ENCODE measurements at places on chromosomes 2 and 18.

GRCh38 chr2:53933329-53933728 is 37.5 kb downstream of the PSME4 start:
- no peak overlapping the region for H3K27ac ChIP-seq
- H3K4me3 ChIP-seq: no peak overlapping the region
- no peaks in the 10 kb centered on the region for H3K27me3 ChIP-seq
- no peak for DNase-seq
- H3K4me1 ChIP-seq: peaks cover 5% of the 10 kb centered on the region

GRCh38 chr2:58992062-58992706 is 751.1 kb upstream of the FANCL start:
- no peak overlapping the region for H3K4me3 ChIP-seq
- no peaks in the 10 kb centered on the region for H3K36me3 ChIP-seq
- H3K27ac ChIP-seq: no peak overlapping the region
- DNase-seq: no peak
- H3K4me1 ChIP-seq: no peaks in the 10 kb centered on the region
- no peaks in the 10 kb centered on the region for H3K27me3 ChIP-seq

GRCh38 chr2:10584242-10584753 is 105.5 kb downstream of the NOL10 start:
- DNase-seq: no peak
- H3K27me3 ChIP-seq: no peaks in the 10 kb centered on the region
- peaks cover 55% of the 10 kb centered on the region for H3K36me3 ChIP-seq
- no peak overlapping the region for H3K27ac ChIP-seq
- H3K4me3 ChIP-seq: no peak overlapping the region

- no peak overlapping the region for H3K27ac ChIP-seq
- no peaks in the 10 kb centered on the region for H3K36me3 ChIP-seq
- DNase-seq: no peak
- no peaks in the 10 kb centered on the region for H3K4me1 ChIP-seq
Measured at GRCh38 chr2:180056367-180057118, 49.4 kb upstream of the CWC22 start.

GRCh38 chr2:200962811-200963123 is 693 bp downstream of the ORC2 start:
- H3K4me3 ChIP-seq: peak overlapping the region; percentile 96
- peak overlapping the region; percentile 86 for H3K27ac ChIP-seq
- peaks cover 49% of the 10 kb centered on the region for H3K4me1 ChIP-seq

- H3K27me3 ChIP-seq: peaks cover 6% of the 10 kb centered on the region
- DNase-seq: no peak
- no peak overlapping the region for H3K4me3 ChIP-seq
Measured at GRCh38 chr2:32865399-32866068, 81.2 kb upstream of the LTBP1 start.

DNA sequence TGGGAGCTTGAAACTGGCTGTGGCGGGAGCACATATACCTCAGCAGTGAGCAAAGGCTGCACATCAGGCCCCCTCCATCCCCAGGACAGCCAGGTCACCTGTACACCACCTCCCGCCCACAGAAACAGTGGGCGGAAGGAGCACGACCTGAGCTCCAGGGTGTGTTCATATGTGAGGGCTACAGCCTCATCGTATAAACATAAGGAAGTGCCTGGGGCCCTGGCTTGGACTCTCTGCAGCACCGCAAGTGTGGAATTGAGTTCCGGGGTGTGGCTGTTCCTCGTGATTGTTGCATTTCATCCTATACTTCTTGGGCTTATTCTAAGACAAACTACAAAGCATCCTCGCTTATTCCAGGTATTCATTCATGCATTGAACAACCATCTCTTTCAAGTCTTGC is 60.1 kb upstream of the TPO start:
- no peaks in the 10 kb centered on the region for H3K4me1 ChIP-seq
- H3K27me3 ChIP-seq: peaks cover 3% of the 10 kb centered on the region
- H3K36me3 ChIP-seq: no peaks in the 10 kb centered on the region
- no peak overlapping the region for H3K27ac ChIP-seq

DNA sequence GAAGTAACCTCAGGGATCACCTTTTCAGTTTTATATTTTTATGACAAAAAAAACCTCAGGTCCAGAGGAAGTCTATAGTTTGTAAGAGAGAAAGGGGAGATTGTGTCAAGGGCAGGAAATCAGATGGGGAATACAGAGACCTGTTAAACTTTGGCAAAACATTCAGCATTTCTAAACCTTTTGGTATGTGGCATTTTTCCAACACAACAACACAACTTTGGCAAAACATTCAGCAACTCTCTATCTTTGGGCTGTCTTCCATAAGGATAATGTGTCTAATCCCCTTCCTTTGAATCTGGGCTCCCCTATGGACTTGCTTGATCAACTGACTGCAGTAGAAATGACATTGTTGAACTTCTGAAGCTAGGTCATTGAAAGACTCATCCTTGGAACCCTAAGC is 220.6 kb upstream of the CCDC68 start:
- no peaks in the 10 kb centered on the region for H3K4me1 ChIP-seq
- no peak overlapping the region for H3K27ac ChIP-seq
- no peak overlapping the region for H3K4me3 ChIP-seq
- no peak for DNase-seq
- H3K27me3 ChIP-seq: no peaks in the 10 kb centered on the region

DNA sequence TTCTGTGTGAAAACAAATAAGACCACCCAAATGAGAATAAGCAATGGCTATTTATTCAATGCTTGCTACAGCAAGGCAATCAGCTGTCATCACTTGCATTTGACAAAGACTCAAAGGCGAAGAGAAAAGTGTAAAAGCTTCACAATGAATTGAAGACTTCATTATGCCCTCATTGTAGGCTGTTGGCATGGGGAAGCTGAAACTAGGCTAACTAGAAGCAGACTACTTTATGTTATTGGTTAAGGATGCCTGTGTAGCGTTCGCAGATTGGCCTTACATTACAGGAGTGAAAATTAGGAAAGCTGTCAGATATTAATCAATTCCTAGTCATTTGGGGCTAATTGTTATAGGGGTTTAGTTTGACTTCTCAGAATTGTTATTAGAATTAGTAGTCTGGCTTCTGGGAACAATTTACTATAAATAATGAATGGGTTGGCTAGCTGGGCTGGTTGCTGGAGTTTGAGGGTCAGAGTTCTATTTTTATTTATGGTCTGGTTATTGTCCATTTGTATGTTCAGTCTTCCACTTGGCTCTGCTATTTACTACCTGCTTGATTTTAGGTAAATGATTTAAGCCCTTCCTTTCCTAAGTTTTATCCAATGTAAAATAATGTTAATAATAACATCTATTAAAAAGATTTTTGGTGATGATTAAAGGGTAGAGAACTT is 437.2 kb upstream of the SYT4 start:
- no peak overlapping the region for H3K27ac ChIP-seq
- no peaks in the 10 kb centered on the region for H3K4me1 ChIP-seq
- H3K36me3 ChIP-seq: no peaks in the 10 kb centered on the region
- no peak for DNase-seq
- H3K27me3 ChIP-seq: no peaks in the 10 kb centered on the region

DNA sequence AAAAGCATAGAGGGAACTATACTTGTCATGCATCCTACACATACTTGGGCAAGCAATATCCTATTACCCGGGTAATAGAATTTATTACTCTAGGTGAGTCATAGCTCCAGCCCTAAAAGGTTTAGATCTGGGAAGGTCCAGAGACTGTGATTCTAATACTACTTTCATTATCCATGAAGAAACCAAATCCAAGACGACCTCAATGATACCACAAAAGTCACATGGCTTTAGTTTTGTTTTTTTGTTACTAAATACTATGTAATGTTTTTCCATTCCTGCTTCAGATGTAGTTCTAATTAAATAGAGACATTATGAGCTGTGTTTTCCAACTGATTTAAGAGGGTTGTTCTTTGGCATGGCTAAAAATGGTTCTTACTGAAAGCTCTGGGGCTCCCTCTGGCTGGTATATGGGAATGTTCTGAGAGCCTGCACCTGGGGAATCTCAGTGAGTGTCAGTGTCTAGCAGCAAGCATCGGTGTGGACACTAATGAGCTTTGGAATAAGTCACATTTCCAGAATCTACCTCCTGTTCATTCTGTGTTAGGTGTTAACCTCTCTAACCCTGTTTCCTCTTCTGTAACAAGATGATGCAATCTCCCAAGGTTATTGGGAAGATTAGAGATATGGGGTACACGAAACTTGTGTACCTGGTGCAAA is 20.5 kb upstream of the IL1RL2 start:
- no peak overlapping the region for H3K27ac ChIP-seq
- H3K4me3 ChIP-seq: no peak overlapping the region
- H3K27me3 ChIP-seq: peaks cover 4% of the 10 kb centered on the region
- DNase-seq: no peak
- no peaks in the 10 kb centered on the region for H3K36me3 ChIP-seq

- no peaks in the 10 kb centered on the region for H3K36me3 ChIP-seq
- peaks cover 14% of the 10 kb centered on the region for H3K27me3 ChIP-seq
Measured at GRCh38 chr2:143808166-143808565, 678.9 kb downstream of the ARHGAP15 start.

DNA sequence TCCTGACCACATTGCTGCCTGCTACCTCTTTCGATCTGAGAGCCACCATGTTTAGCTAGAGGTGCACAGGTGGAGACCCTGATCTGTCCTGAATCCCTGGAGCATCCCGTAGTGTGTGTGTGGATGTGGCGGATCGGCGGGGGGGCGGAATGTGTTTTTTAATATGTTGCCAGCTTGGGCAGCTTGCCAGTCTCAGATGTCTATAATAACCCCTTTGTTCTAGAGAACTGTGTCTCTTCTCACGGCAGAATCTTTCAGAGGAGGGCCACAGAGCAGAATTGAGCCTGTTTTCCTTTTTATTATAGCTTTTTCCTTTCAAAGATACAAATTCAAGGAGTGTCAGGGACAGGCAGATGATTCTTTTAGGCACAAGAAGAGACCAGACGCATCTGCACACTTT is 934.1 kb upstream of the KLHL29 start:
- DNase-seq: no peak
- H3K27me3 ChIP-seq: no peaks in the 10 kb centered on the region
- no peaks in the 10 kb centered on the region for H3K36me3 ChIP-seq
- H3K4me3 ChIP-seq: no peak overlapping the region
- H3K27ac ChIP-seq: no peak overlapping the region

- DNase-seq: no peak
- H3K36me3 ChIP-seq: no peaks in the 10 kb centered on the region
- H3K4me1 ChIP-seq: no peaks in the 10 kb centered on the region
- no peak overlapping the region for H3K4me3 ChIP-seq
- H3K27ac ChIP-seq: no peak overlapping the region
Measured at GRCh38 chr2:138485019-138485418, 16.6 kb upstream of the SPOPL start.

- DNase-seq: no peak
- no peak overlapping the region for H3K4me3 ChIP-seq
- no peak overlapping the region for H3K27ac ChIP-seq
- H3K36me3 ChIP-seq: peaks cover 54% of the 10 kb centered on the region
- H3K4me1 ChIP-seq: peaks cover 29% of the 10 kb centered on the region
Measured at GRCh38 chr18:76962851-76963250, 140.5 kb downstream of the ZNF236 start.

- no peaks in the 10 kb centered on the region for H3K4me1 ChIP-seq
- H3K36me3 ChIP-seq: no peaks in the 10 kb centered on the region
- no peak overlapping the region for H3K27ac ChIP-seq
- H3K4me3 ChIP-seq: no peak overlapping the region
- DNase-seq: no peak
Measured at GRCh38 chr2:119491776-119492525, 32.3 kb downstream of the SCTR start.

- H3K36me3 ChIP-seq: no peaks in the 10 kb centered on the region
- DNase-seq: no peak
- no peaks in the 10 kb centered on the region for H3K27me3 ChIP-seq
Measured at GRCh38 chr2:2512931-2513330, 181.9 kb upstream of the MYT1L start.

DNA sequence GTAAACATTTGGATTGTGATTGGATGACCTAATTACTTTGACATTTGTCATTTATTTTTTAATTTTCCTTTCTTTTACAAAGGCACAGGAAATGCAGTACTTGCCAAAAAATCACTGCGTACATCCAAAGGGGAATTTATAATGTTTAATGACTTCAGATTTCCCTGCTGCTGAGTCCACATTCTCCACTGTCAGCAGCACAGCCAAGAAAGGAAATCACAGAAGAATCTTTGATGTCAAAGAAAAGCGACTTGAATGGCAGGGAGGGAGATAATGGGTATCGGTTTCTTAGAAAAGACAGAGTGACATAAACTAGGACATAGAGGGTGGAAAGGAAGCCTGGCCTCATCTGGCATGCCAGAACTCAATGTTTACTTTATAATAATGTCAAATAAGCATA is 41.4 kb upstream of the COPS8 start:
- no peak overlapping the region for H3K4me3 ChIP-seq
- H3K27me3 ChIP-seq: peaks cover 2% of the 10 kb centered on the region
- H3K36me3 ChIP-seq: no peaks in the 10 kb centered on the region
- H3K4me1 ChIP-seq: no peaks in the 10 kb centered on the region
- H3K27ac ChIP-seq: no peak overlapping the region

- no peak overlapping the region for H3K27ac ChIP-seq
- no peak overlapping the region for H3K4me3 ChIP-seq
- H3K27me3 ChIP-seq: peaks cover 25% of the 10 kb centered on the region
- no peaks in the 10 kb centered on the region for H3K36me3 ChIP-seq
- DNase-seq: peak; percentile 27
- H3K4me1 ChIP-seq: peaks cover 10% of the 10 kb centered on the region
Measured at GRCh38 chr18:80171054-80171872, 62.2 kb downstream of the ADNP2 start.

DNA sequence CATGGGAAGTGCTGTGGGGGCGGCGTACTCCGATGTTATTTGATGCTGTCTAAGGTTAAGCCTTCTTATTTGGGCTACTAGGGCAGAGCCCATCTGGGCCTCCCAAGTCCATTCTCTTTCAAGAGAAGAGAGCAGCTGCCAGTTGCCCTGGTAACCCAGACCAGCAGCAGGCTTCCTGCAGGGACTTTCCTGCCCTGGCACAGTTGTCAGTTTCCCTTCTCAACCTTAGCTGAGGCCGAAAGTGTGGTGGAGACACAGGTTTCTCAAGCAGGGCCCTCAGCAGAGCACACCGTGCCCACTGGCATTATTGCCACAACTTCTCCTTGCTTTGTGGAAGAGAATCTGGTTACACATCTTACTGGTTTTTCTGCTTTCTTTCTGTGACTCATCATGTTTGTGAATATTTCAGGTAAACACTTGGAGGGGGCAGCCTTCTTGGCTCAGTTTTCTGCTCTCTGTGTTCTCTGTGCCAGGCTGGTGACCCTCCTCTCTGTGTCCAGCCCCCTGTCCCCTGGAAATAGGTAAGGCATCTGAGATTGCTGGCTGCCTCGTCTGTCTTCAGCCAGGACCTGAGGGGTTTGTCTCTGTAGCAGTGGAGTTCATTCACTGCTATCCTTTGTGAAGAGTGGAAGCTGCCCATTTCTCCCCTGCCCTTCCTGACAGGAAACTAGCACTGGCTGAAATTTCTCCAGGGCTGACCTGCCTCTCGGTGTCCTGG is 111.0 kb downstream of the B3GNT2 start:
- DNase-seq: peak; percentile 25
- H3K36me3 ChIP-seq: no peaks in the 10 kb centered on the region
- H3K4me1 ChIP-seq: peaks cover 78% of the 10 kb centered on the region

GRCh38 chr2:171958475-171958874 is 36.2 kb downstream of the HAT1 start:
- H3K27ac ChIP-seq: no peak overlapping the region

- peaks cover 22% of the 10 kb centered on the region for H3K27me3 ChIP-seq
- no peak for DNase-seq
- H3K36me3 ChIP-seq: no peaks in the 10 kb centered on the region
- no peak overlapping the region for H3K4me3 ChIP-seq
- H3K4me1 ChIP-seq: no peaks in the 10 kb centered on the region
- H3K27ac ChIP-seq: no peak overlapping the region
Measured at GRCh38 chr2:175317751-175318150, 136.2 kb upstream of the ATP5MC3 start.

GRCh38 chr2:168694866-168695265 is 107.6 kb upstream of the NOSTRIN start:
- no peak for DNase-seq
- no peaks in the 10 kb centered on the region for H3K27me3 ChIP-seq
- peaks cover 21% of the 10 kb centered on the region for H3K4me1 ChIP-seq

- no peak for DNase-seq
- no peak overlapping the region for H3K27ac ChIP-seq
- H3K27me3 ChIP-seq: peaks cover 24% of the 10 kb centered on the region
Measured at GRCh38 chr18:23888881-23889280, 125.7 kb upstream of the TTC39C start.

Data from activated T-helper 2 cell treated with anti-CD3 and anti-CD28 coated beads, Interferon-gamma antibody, Interleukin-2, Interleukin-4, amounts not matched to agents 10 μg/mL and 5 μg/mL and 100 μg/mL, durations not matched to agents 14 hours and 24 hours and 36 hours (primary cell).